ENCODE measurements at places on chromosomes 3 and 15.

- no peak for DNase-seq
Measured at GRCh38 chr15:89758981-89759380, 7.9 kb upstream of the MESP1 start.

DNA sequence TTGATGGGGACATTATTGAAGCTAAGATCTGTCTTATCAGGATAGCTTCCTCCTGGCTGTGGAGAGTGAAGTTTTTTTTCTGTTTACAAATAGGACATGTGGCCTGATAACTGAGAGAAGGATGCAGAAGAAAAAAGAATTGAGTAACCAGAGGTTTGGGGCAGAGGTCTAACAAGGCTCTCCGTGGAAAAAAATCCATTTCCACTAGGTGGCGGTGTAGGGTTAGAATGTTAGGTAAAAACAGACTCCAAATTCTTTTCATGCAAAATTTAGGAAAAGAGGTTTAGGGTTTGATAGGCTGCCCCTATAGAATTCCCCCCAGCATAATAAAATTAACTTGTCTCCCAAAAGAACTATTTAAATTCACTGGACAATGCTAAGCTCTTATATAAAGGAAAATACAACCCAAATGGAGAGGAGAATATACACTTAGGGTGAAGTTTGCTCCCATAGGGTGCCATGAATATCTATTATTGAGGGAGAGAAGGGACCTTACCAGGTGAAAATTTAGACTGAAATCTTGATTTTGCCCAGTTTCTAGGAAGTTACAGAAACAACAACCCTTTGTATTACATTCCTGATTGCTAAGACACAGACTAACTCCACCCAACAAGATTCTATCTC is 1560.4 kb downstream of the OTOL1 start:
- no peak for DNase-seq

DNA sequence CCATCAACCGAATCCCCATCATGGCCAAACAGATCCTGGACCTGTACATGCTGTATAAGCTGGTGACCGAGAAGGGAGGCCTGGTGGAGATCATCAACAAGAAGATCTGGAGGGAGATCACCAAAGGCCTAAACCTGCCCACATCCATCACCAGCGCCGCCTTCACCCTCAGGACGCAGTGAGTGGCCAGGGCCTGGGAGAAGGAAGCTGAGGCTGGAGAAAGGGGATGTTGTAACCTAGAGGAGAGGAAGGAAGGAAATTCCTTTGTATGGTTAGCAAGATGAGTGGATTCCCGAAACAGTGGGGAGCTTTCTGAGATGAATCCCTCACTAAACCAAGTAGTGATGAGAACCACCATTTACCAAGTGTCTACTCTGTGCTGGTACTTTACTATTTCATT is 25.8 kb upstream of the CLK3 start:
- no peak for DNase-seq

DNA sequence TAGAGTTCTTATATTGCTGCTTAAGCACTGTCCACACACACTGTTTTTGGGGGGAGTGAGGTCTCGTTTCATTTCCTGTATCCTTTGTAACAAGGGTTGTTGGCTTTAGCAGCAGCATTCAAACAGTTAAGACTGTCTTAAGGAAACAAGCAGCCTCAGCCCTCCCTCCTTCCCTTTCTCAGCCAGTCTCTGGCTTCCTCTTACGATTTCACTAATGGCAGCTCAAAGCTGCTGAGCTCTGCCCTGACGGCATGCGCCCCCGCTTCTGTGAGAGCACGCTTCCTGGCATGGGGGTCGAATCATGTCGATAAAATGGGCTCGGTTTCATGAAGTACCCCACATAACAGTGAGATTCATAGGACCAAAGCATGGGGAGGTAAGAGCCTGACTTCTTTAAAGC is 105.0 kb downstream of the KLHL25 start:
- peak; percentile 67 for DNase-seq

- no peak for DNase-seq
Measured at GRCh38 chr15:48875241-48875960, 2.5 kb upstream of the EID1 start.

GRCh38 chr3:143648218-143648617 is 200.1 kb downstream of the SLC9A9 start:
- DNase-seq: no peak

DNA sequence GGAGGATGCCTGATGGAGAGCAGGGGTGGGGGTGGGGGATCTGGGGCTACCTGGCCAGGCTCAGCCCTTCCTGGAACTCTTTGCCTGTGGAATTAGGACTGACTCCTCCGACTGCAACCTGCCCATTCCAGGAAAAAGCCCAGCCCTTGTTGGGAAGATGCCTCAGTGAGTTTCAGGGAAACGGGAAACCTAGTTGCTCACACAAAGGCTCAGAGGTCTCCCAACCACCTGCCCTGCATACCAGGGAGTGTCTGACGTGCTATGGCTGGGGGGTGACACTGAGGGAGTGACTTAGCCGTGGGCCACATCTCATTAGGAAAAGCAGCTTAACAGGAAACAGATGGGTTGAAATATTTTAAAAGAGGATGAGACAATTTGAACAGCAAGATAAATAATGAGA is 27.9 kb downstream of the CYP8B1 start:
- peak; percentile 13 for DNase-seq

DNA sequence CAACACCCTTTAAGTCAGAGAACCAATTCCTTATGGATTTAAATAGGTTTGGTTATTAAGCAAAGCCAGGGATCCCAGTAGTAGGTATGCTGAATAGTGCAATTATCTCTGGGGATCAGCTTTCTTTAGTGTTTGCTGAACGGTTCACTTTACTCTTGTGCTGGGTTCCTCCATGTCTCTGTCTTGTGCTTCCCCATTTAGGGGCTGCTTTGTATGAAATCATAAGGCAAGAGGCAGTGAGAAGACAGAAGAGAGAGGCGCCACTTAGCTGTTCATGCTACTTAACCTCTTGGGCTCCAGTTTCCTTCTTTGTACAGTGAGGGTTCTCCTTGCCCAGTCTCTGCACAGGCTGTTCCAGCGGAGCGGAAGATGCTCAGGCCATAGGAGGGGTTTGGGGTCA is 3.5 kb downstream of the ST6GAL1 start:
- no peak for DNase-seq

GRCh38 chr15:73796331-73796831 is 43.2 kb upstream of the INSYN1 start:
- DNase-seq: peak; percentile 65

GRCh38 chr3:56702490-56703315 is 19.6 kb upstream of the TASOR start:
- DNase-seq: peak; percentile 42

DNA sequence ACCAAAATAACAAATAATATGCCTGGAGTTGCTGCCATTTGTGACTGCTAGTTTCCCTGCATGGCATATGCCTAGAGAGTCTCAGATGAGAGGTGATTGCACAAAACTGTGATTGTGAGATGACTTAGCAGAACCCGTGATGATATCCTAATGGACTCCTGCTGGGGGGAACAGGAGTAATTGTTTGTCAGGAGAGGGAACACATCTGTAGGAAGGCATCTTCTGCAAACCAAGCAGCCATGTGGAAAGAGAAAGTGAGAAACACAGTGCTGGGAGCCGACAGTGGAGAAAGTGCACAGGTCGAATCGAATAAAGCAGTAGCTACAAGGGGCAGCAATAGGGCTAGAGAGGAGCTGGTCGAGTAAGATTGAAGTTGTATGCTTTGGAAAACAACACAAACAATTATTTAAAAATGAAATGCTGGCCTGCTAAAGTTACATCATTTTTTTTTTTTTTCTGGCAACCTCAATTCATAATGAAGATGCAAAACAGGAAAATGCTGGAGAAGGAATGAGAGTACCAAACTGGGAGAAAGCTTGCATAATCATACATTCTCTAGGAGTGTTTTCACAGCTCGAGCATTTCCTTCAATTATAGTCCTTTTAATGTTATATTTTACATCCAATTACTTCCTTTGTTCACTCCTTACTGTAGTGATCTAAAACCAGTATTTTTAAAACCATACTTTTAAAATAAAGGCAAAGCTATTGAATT is 494.2 kb upstream of the AGTR1 start:
- DNase-seq: no peak

DNA sequence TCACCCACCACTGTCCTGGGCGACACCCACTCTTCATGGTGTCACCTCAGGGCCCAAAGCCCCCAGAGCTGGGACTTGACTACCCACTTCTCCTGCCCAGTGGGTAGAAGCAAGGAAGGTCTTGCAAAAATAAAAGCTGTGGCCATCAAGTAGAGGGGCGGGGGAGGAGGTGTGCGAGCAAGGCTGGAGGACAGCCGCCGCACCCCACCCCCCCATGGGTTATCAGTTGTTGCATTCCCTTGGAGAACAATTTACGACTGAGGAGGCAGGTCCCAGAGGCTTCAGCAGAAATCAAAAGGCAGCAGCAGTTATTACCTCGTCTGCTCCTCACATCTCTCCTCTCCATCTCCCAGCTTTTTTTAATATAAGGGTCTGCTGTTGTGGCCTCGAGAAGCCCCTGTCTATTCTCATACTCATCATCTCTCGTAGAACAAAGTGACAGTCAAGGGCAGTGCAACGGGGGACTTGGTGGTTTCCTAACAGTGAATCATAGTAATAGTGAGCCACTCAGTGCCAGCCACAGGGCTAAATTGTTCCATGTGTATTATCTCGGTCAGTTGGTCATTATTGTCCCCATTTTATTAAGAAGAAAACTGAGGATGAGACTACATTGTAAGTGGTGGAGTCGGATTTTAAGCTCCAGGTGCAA is 116.4 kb downstream of the PDCD6IP start:
- no peak for DNase-seq

DNA sequence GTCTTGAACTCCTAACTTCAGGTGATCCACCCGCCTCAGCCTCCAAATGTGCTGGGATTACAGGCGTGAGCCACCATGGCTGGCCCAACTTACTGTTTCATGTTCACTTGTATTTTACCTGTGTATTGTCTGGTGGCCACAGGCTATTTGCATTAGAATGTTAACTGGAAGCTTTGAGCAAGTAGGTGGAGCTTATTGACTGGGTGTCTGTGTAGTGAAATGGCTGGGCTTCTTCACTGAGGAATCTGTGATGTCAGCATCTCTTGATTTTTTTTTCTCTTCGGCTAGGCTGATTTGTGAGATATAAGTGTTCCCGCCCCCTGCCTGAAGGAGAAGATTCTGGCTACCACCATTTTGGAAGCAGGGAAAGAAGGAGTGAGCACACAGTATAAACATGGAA is 237.8 kb upstream of the PEX5L start:
- DNase-seq: no peak

DNA sequence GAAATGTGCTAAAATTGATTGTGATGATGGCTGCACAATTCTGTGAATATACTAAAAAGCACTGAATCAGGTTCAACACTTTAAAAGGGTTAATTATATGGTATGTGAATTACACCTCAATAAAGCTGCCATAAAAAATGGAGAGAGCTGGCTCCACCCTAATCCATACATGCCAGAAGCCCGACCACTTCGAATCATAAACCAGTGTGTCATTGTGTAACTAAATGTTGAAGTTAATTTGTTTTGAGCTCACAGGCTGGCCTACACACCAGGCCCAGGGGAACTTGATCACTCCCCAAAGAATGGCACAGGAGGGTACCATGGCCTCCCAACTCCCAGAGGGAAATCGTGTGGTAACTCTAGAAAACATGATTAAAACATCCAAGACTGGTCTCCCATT is 14.0 kb downstream of the PLCD1 start:
- DNase-seq: no peak

- DNase-seq: no peak
Measured at GRCh38 chr3:154889227-154889634, 190.9 kb upstream of the MME start.

DNA sequence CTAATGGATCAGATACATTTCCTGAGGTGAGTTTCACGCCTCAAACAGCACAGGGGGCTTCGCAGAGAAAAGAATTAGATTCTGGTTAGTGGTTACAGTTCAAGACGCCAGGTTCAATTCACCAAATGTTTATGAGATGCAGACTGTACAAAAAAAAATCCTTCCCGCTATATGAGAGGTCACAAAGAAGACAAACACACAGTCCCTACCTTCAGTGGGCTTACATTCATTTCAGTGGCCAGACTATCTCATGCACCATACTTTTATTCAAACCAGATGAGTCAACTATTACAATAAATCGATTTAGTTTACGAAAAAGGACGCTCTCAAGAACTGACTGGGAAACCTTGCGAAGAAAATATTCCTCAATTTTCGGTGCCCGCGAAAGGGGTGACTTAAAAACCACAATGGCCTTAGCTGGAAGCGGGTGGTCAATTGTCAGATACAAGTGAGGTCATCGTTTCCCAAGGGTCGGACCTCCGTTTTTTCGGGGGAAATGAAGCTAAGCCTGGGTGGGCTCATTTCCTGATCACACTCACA is 695 bp downstream of the METTL6 start:
- DNase-seq: no peak

DNA sequence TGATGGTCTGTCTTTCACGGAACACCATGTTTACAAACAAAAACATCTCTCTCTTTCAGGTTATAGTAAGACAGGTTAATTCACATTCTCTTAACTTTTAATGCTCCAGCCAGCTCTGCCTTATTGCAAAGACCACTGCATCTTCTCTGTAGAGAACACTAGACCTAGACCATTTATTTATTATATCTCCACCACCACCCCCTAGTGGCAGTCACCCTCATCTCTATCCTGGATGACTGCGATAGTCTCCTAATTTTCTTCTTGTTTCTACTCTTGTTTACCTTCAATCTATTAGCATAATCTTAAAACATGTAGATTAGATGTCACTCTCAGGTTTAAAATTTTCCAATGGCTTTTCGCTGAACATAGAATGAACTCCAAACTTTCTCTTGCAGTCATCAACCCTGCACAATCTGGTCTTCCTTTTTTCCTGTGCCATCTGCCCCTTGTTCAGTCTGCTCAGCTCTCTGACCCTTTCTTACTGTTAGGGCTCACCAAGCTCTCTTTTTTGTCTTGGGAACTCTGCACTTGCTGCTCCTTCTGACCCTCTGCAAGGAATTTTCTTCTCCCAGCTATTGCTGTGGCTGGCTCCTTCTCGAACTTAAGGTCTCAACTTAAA is 155.6 kb downstream of the SQOR start:
- peak; percentile 19 for DNase-seq

DNA sequence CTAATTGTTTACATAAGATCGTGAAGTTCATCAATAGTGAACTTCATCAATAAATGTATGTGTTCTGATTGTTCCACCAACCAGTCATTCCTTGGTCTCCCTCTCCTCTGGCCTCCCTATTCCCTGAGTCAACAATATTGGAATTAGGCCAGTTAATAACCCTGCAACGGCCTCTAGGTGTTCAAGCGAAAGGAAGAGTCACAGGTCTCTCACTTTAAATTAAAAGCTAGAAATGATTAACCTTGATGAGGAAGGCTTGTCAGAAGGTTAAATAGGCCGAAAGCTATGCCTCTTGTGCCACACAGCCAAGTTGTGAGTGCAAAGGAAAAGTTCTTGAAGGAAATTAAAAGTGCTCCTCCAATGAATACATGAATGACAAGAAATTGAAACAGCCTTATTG is 89.4 kb upstream of the ACKR4 start:
- no peak for DNase-seq

Measured in thyroid gland (tissue), 4 donors.